ENCODE measurements at places on chromosomes 3 and 15. TPM values are rescaled to one million over a fixed set of nuclear protein-coding genes. Genes with fewer than 3 reads are reported as not detected.

The TMEM207 gene
- total RNA-seq: not detected

The RAB6B gene
- total RNA-seq: 12.8 TPM

The PLA2G4E gene
- total RNA-seq: not detected

The SOX2 gene
- total RNA-seq: not detected

The FBLN2 gene
- total RNA-seq: 67.5 TPM

The ZNF80 gene
- not detected for total RNA-seq
